ENCODE measurements at places on chromosomes 7 and 10. TPM values are rescaled to one million over a fixed set of nuclear protein-coding genes. Genes with fewer than 3 reads are reported as not detected.

The GIMAP6 gene
- 31.9 TPM for total RNA-seq

- no peaks in the 10 kb centered on the region for H3K27me3 ChIP-seq
- H3K4me3 ChIP-seq = no peak overlapping the region
- no peaks in the 10 kb centered on the region for H3K36me3 ChIP-seq
- no peaks in the 10 kb centered on the region for H3K4me1 ChIP-seq
- no peak overlapping the region for H3K27ac ChIP-seq
These were observed 145.9 kb upstream of the SEMA3E start for GRCh38 chr7:83794829-83795228.

- H3K4me3 ChIP-seq = no peak overlapping the region
- peaks cover 18% of the 10 kb centered on the region for H3K4me1 ChIP-seq
- DNase-seq = no peak
- peak overlapping the region; percentile 14 for H3K27ac ChIP-seq
These were observed 1.4 kb upstream of the SVIL start for GRCh38 chr10:29636178-29636577.

- H3K4me3 ChIP-seq = peak within 1 kb of the TSS; percentile 90
- no peaks in the 10 kb centered on the region for H3K27me3 ChIP-seq
- H3K36me3 ChIP-seq = peaks cover 38% of the 10 kb centered on the region
- peak; percentile 70 for DNase-seq
These were observed at the start of gene HPS1 for GRCh38 chr10:98446661-98447221. TSS of gene HPS1 (minus strand) at chr10:98446935. CDS start at chr10:98443240, 3,695 bp downstream.

The SLC18A2 gene
- not detected for total RNA-seq
